T-helper 22 cell (primary cell): ENCODE measurements at places on chromosomes 2 and 18.

DNA sequence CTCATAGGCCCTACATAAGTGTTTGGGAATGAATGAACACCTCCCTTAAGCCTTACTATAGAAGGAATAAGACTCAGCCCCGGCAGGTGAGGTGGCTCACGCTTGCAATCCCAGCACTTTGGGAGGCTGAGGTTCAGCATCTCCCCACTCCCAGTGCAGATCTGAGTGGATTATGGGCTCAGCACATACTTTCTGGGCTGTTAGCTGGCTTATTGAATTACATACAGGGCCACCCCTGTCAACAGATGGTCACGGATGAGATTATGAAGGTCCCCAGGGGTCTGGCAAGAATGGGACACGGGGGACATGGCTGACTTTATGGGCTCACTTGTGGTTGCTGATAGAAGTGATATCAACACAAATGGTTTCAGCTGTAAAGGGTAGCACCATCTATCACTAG lies 322.3 kb downstream of the TSN start:
- DNase-seq = no peak

DNA sequence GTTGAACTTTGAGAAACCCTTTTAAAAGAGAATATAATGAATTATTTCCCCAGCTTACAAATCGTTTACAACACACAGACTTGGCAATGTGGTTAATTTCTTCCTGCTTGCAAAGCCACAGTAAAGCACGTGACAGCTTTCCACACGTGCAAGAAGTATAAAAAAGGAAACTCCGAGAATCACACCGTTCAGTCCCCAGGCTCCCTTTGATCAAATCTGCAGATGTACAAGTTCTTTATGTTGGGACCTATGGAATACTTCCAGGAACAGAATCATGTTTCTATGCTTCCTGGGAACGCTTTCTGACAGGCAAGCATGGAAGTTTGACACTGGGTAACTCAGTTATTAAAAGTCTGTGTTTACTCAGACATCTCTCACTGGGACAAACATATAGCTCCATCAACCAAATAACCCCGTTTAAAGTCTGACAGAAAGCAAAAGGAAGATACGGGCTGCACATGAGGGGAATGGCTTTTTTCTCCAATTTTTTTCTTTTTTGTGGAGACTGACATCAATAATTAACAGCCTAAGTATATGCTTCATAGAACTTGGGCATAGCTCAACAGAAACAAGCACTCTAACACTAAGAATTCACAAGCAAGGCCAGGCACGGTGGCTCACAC lies 134.8 kb downstream of the EIPR1 start:
- peak; percentile 29 for DNase-seq

DNA sequence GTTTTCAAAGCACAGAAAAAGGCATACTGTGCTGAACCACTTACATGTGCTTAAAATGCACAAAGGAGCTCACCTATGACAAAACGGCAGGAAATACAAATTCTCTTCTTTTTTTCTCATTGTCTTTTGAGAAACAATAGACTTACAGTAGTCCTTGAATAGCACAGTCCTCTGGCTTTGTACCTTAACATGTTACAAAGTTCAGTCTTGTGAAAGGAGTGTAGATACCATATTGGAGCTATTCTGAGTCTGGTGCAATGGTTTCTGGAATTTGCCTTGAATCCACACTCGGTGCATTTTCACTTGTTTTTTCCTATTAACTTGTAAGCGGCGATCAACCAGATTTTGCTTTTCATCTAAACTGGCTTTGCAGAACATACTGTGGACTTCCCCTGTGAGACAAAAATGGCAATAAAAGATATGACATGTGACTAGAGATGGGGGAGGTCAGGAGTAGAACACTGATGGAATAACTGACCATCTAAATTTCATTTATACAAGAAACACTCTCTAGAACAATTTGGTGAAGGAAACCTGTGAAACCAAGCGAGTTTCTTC lies 109.7 kb downstream of the METTL8 start:
- no peak for DNase-seq

DNA sequence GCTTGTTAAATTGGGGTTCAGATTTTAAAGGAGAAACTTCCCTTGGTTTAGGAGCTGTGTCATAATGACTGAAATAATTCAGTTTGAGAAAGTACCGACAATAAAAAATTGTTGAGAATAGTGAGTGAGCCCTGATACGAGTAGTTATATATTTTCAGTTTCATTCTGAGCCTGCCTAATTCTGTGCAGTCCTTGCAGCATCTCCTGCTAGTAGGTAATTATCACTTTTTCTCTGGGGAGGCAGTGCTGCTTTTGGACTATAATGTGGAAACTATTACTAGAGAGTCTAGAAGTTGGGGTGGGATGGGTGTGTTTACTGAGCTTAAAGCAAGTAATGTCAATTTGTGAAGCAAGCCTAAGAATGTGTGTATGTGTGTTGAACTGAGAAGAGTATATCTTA lies 21.7 kb downstream of the ZNF638 start:
- no peak for DNase-seq

- DNase-seq = no peak
These were observed 30.2 kb downstream of the XDH start for GRCh38 chr2:31384351-31384750.

DNA sequence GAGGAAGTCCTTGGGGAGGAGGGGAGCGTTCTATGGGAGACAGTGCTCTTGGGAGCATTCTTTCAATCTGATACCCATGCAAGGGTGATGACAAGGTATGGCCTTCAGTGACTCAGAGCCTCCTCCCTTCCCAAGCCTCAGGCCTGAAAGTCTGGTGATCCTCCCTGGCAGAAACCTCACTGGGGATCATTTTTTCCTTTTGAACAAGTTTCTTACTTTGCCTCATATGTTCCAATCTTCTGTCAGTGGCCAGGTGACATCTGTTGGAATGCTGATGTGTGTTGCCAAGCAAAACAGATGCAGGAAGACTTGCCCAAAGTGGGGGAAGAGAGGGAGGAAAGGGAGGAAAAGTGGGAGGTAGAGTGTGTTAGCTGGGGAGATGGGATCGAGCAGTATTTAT lies 224.8 kb downstream of the NEDD4L start:
- no peak for DNase-seq

DNA sequence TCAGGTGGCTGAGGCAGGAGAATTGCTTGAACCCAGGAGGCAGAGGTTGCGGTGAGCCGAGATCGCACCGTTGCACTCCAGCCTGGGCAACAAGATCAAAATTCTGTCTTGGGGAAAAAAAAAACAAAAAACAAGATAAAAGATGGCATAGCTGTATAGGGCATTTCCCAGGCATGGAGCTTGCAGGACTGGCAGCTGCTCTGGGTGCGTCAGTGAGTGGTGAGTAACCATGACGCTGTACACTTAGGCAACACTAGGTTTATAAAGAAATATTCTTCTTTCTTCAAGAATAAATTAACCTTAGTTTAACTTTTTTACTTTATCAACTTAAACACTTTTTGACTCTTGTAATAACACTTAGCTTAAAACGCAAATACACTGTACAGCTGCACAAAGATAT lies 15.4 kb downstream of the TGOLN2 start:
- no peak for DNase-seq

- DNase-seq = no peak
These were observed 49.9 kb downstream of the IMPA2 start for GRCh38 chr18:12031181-12031580.

DNA sequence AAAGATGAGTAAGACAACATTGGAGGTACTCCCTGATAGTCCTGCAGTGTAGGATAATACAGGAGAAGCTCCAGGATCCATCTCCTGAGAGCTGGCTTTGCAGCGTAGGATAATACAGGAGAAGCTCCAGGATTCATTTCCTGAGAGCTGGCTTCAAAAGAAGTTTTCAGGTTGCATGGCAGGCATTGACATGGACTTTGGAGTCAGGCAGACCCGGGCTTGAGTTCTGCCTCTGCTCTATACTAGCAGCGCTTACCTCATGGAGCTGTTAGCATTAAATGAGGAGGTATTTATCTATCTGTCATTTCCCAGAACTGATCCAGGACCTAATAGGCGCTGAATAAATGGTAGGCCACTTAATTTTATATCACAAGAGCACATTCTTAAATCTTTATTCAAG lies 97.8 kb downstream of the FMNL2 start:
- no peak for DNase-seq

GRCh38 chr18:26705757-26706156 lies 157.4 kb upstream of the KCTD1 start:
- no peak for DNase-seq

GRCh38 chr2:3427272-3427671 lies 47.8 kb downstream of the TRAPPC12 start:
- no peak for DNase-seq

DNA sequence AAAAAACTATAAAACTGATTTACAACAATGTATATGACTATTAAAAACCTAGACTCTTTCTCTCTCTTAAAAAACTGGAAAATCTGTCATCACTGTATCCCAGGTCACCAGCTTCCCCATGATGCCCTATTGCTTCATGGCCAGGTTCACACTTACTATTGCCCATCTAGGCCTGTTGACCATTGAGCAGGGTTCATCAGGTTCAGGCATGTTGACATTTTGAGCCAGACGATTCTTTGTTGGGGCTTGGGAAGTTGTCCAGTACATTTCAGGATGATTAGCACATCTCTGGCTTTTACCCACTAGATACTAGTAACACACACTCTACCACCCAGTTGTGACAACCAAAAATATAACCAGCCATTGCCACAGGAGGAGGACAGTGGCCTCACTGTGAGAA lies 26.9 kb upstream of the RAB27B start:
- no peak for DNase-seq

DNA sequence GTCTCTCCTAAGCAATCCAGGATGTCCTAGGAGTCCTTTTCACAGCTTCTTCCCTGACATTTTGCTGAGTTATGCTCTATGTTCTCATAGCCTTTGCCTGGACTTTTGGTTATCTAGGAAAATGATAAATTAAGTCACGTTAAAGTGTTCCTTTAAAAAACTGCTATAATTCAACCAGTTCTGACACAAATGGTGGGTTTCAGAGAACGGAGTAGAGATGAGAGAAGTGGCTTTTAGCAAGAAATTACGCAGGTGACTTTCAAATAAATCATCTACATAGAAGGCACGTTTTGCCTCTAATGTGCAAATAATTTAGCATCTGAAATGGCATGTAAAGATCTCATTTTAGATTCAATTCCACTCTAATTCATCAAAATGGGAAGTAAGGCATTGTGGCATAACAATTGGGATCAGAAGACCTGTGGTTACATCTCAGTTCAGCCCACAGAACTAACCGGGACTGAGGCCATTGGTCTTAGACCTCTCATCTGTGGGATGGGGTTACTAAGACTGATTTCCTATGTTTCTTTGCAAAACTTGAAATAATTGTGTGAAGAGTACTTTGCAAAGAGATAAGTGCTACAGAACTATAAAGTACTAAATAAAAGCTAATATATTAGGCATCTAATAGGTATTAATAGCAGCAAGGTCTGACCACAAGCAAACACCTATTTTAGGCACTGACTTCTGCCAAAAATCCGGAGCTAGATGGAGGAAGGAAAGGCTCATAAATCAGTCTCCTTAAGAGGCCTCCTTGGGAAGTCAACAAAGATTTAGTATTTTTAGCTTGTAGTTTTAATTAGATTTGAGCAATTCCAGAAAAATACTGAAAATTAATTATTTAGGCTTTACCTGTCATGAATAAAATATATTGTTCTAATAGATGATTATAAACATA lies 211.4 kb downstream of the PIEZO2 start:
- DNase-seq = no peak

- no peak for DNase-seq
These were observed 18.0 kb downstream of the SFXN5 start for GRCh38 chr2:73053316-73054114.

DNA sequence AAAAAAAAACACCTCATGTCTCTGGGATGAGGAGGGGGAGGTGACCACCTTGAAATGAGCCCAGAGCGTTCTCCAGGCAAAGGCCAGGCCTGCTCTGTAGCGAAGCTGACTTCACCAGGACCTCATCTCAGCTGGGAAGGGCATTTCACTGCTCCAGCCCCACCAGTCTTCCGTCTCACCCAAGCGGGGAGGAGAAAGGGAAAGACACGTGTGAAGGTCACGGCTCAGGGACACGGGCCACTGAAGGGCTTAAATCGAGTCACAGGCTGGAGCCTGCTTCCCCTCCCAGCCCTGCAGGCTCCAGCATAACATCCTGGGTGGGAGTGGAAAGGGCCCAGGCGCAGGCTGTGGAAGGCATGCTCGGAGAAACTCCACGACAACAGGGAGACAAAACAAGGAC lies 18.1 kb downstream of the THAP4 start:
- DNase-seq = no peak

- DNase-seq = no peak
These were observed 28.6 kb downstream of the MARCO start for GRCh38 chr2:118970396-118971135.

- DNase-seq = no peak
These were observed 7.0 kb upstream of the ALPK2 start for GRCh38 chr18:58635891-58636290.

- DNase-seq = no peak
These were observed 40.9 kb downstream of the SCN9A start for GRCh38 chr2:166334805-166335204.

GRCh38 chr2:11368059-11368572 lies 23.7 kb upstream of the ROCK2 start:
- no peak for DNase-seq

DNA sequence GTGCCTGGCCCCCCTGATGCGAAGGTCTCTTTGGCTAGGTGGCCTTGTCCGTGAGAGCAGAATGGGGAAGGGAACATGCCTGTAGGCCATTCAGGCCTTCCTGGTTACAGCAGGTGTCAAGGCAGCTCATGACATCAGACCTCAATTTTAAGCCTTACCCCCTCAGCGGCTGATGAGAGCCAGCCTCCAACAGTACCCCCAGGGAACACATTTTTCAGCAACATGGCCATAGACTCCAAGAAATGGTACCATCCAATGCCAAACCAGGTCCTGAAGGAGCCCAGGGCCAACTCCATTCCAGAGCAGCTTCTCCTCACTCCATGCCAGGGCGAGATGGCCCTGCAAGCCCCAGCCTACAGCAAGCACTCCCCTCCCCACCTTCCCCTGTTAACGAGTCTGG lies 199.2 kb downstream of the SMAD2 start:
- no peak for DNase-seq

DNA sequence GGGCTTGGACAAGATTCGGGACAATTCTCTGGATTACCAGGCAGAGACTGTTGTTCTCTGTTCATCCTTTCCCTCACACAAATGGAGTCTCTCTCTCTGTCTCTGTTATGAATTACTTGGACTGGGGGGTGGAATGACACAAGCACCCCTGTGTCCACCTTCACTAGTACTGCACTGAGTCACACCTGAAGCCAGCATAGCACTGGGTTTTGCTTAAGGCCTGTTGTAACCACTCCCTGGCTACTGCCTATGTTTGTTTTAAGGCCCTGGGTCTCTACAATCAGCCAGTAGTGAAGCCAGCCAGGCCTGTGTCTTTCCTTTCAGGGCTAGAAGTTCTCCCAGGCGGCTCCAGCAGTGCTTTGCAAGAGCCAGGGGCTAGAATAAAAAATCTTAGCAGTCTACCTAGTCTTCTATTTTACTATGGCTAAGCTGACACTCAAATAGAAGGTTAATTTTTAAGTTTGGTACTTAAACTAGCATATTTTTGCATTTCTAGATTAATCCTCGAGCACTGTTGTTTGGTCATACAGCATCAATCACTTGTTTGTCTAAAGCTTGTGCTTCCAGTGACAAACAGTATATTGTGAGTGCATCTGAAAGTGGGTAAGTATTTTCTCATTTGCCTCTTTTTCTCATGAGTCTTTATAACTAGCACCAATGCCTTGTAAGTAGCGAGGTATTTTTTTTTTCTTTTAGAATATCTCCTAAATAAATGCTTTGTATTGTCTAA lies 27.8 kb downstream of the WDR7 start:
- DNase-seq = no peak

- DNase-seq = no peak
These were observed 1.4 kb upstream of the BCL2 start for GRCh38 chr18:63320975-63321265.

- no peak for DNase-seq
These were observed 232.6 kb upstream of the SKOR2 start for GRCh38 chr18:47484068-47484467.
